GDM1 (cell line): ENCODE measurements at places on chromosomes 16 and 17.

GRCh38 chr17:7922845-7923628 is 6.6 kb downstream of the KCNAB3 start:
- DNase-seq, result no peak

DNA sequence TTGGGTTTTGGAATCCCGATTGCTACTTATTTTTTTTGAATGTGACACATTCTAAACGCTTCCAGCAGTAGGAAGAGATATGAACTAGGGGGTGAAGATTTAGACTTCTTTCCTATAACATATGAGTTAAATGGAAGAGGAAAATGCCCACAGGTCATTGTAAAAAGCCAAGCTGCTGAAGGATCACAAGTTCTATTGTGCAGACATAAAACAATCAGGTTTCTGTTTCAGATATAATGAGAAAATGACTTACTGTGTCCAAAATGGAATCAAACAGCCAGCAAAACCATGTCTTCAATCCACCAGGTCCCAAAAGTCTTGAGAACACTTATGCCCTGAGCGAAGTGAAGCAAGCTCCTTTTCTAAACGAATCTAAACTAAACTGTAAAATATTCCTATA is 157.0 kb upstream of the SOX9 start:
- no peak for DNase-seq

GRCh38 chr16:69363281-69363717 is 11.7 kb upstream of the TMED6 start:
- no peak for DNase-seq

- DNase-seq, result no peak
Measured at GRCh38 chr16:84699147-84699711, 571 bp upstream of the USP10 start.

- no peak for DNase-seq
Measured at GRCh38 chr17:70624211-70624610, 454.9 kb downstream of the KCNJ2 start.

GRCh38 chr17:81234940-81235821 is 3.7 kb downstream of the TEPSIN start:
- DNase-seq, result no peak

DNA sequence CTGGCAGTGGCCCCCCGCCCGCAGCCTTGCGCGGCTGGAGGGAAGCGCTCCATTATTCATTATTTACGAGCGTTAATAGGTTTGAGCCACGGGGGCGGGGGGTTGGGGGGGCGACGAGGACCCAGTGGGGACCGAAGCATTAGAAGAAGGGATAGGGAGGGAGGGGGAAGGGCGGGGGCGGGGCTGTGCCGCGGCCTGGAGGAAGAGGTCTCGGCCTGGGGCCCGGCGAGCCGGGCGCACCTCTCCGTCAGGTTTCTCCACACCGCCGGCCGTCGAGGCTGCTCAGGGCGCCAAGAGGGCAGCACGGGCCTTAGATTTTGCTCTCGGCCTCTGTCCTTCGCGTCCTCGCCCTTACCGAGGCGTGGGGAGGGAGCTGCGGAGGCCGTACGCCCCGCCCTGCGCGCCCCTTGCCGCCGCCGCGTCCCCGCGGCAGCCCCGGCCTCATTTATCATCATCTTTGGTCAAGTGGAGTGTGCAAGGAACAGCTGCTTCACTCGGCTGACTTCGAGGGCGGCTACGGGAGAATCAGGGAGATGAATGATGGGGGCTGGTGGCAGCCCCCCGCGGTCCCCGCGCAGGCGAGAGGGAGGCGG is 54.2 kb downstream of the SREBF1 start:
- no peak for DNase-seq

GRCh38 chr17:61260071-61260797 is 139.4 kb upstream of the TBX2 start:
- DNase-seq, result no peak

GRCh38 chr17:77619851-77620250 is 338.7 kb upstream of the TNRC6C start:
- DNase-seq, result no peak

DNA sequence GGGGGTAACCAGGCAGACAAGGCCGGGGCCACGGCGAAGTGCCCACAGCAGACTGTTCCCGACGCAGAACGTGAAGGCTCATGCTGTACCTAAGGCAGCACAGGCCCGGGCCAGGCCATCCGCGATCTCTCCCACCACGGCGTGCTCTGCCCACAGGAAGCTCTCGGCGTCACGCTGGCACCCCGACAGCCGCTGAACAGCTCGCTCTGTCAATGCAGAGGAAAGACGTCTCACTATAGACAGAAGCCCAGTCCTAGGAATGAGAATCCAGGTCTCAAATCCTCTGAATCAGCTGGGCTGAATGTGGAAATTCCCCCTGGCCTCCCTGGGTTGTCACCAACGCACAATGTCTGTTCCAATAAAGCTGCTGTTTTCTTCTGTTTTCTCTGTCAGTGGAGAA is 21.4 kb downstream of the SERPINF1 start:
- no peak for DNase-seq

GRCh38 chr16:87538160-87538559 is 45.3 kb upstream of the ZCCHC14 start:
- DNase-seq, result no peak

DNA sequence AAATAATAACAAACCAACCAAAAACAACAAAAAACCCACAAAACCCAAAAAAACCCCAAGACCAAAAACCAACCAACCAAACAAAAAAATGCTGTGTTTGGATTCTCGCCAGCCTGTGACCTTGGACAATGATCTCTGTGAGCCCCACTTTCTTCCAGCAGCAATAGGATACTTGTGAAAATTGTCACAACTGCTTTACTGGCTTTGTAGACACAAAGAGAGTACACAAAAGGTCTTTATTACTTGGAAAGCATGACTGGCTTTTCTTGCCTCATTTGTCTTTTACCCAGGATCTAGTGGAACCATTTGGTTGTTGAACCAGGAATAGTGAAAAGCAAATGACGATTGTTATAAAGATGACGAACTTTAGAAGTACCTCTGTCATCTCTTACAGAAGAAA is 256.6 kb downstream of the UTP18 start:
- DNase-seq, result no peak

DNA sequence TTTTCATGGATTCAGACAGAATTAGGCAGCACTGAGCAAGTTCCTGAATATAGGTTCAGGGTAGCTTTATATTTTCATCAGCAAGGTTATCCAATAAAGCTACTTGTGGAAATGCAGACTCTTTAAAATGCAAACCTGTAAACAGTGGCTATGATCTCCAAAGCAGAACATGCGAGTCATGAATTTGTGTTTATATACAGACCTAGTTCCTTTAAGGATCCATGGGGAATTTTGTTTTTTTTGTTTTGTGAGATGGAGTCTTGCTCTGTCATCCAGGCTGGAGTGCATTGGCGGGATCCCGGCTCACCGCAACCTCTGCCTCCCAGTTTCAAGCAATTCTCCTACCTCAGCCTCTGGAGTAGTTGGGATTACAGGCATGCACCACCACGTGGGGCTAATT is 14.8 kb downstream of the CLEC16A start:
- no peak for DNase-seq

- DNase-seq, result no peak
Measured at GRCh38 chr17:8925808-8926207, 39.7 kb downstream of the PIK3R5 start.

GRCh38 chr17:77491921-77492445 is 351.2 kb downstream of the SEC14L1 start:
- DNase-seq, result no peak

DNA sequence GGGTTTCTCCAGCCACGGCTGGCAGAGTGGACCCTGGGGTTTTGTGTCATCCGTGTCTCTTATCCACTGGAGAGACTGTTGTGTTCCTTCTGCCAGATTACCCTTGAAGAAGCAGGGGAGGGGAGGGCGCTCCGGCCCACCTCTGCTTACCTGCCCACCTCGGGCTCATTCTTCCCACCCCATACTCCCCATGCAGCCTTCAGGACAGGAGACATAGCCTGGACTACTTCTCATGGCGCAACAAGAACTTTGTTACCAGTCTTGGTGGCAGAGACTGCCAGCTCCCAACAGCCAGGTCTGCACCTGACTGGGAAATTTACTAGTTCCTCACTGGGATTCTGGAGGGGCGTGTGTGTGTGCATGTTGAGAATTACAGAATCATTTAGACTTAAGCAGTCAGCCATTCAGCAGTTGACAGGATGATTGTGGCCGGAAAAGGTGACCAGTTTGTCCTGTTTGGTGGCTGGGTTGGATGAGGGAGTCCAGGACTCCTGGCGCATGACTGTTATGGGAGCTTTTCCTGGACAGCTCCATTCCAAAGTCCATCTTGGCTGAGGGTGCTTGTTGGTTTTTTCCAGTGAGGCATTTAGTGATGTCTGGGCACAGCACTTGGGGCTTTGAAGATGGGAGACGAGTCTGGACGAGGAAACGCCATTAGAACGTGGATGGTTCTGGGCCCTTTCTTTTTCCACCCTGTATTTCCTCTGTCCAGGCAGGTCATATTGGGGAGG is 8.7 kb downstream of the GSE1 start:
- DNase-seq, result no peak

DNA sequence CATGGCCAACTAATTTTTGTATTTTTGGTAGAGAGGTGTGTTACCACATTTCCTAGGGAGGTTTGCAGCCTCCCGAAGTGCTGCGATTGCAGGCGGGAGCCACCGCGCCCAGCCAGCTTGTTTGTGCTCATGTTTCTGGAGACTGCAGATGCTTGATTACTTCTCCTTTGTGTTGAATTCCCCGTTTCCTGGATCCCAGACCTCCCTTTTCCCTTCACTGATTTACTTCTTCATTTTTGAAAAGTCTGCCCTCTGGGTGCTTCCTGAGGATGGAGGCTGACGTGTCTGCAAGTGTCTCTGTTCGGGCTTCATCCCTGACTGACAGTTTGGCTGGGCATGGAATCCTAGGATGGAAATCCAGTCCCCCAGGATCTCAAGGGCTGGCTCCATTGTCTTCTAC is 7.0 kb upstream of the TRIM47 start:
- DNase-seq, result no peak

DNA sequence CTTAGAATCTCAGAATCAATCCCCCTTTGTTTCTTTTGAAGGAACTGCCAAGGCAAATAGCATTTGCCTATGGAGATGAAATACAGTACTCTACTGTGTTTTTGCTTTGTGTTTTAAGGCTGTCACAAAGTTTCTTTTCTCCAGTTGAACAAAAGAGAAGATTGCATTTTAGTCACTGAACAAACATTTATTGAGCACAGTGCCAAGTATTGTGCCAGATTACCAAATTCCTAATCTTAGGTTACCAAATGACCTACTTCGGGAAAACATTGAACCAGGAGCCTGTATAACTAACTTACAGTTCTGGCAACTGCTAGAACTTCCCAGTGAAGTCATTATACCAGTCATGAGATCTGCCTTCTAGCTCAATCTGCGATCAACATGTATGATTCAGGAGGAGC is 3.0 kb upstream of the UBB start:
- DNase-seq, result no peak

DNA sequence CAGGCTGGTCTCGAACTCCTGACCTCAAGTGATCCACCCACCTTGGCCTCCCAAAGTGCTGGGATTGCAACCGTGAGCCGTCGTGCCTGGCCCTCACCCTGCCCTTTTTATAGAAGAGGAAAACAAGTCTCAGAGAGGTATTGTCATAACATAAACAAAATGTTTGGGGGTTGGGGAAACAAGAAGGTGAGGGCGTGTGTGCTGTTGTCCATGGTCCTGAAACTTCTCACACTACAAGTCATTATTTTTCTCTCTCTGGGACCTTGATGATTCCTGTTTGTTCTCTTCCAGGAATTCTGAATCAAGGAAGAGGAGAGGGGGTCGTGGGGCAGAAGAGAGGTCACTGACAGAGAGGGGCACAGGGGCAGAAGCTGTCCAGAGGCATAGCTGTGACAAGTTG is 160.2 kb upstream of the LHX1 start:
- DNase-seq, result no peak

- no peak for DNase-seq
Measured at GRCh38 chr17:72107100-72107499, 13.7 kb upstream of the SOX9 start.

GRCh38 chr17:36740157-36740556 is 138.8 kb downstream of the MRM1 start:
- DNase-seq, result no peak

DNA sequence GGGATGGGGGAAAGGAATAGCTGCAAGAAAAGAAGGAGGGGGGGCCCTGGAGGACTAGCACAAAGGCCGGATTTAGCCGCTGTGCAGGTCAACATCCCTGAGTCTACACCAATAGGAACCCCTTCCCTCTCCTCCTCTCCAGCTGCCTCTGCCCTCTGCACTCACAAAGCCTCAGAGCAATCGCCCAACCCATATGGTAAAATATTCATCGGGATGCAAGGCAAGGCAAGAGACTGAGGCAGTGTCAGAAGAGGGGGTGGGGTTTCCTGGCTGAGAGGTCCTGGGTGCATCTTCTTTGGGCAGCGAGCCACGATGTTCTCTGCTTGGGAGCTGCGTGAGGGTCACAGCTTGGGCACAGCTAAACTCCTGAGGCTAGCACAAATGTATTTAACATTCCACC is 115.5 kb upstream of the NLRP1 start:
- no peak for DNase-seq

- peak; percentile 86 for DNase-seq
Measured at GRCh38 chr17:77571155-77571981, 387.1 kb upstream of the TNRC6C start.

DNA sequence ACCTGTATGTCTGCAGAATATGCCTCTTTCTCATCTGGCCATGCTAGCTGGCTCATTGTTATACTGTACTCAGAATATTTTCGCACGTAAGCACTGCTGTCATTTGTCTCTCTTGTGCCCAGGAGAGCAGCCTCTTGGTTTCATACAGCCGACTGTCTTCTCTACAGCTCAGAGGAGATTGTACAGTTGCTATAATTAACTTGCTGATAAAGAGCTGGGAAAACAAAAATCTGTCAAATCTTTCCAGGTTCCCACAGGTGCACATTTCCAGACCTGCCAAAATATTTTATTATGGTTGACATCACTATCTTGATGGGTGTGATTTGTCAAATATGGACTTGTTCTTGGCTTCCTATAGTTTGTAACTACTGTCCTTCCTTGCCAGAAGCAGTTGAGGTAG is 122.7 kb downstream of the FTO start:
- DNase-seq, result no peak

- no peak for DNase-seq
Measured at GRCh38 chr16:12708266-12708665, 95.4 kb downstream of the CPPED1 start.

DNA sequence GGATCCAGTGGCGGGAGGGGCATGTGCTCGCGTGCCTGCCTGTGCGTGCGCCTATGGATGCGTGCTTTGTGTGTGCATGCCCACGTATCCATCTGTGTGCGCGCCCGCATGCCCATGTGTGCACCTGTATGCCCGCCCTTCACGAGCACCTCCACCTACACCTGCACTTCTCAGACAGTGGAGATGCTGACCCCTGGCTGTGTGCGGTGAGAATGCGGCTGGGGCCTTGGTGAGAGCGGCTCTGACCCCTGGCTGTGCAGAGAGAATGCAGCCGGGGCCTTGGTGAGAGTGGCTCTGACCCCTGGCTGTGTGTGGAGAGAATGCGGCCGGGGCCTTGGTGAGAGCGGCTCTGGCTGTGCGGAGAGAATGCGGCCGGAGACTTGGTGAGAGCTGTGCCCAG is 33.9 kb downstream of the AXIN1 start:
- DNase-seq, result no peak

GRCh38 chr16:85329059-85329812 is 217.0 kb upstream of the CIBAR2 start:
- no peak for DNase-seq
